ENCODE measurements at places on chromosomes 2 and 18.

DNA sequence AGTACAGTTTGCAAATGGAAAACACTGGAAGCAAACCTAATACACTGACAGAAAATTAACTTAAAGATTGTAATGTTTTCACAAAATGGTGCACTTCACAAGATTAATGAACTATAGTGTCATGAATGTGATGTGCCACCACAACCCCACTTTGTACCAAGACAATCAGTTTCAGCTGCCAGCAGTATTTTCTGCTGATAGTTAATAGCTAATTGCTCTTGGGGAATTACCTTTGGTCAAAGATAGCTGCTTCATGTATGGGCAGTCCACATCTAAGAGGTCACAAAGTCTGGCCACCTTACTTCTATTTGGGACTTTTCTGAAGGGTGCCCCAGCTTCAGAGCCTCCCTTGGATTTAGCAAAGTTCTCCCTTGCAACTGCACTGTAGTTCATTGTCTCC is 254.0 kb downstream of the CALCRL start:
- H3K36me3 ChIP-seq, result no peaks in the 10 kb centered on the region
- DNase-seq, result no peak
- no peak overlapping the region for H3K27ac ChIP-seq
- no peak overlapping the region for H3K4me3 ChIP-seq

- H3K36me3 ChIP-seq, result no peaks in the 10 kb centered on the region
- no peaks in the 10 kb centered on the region for H3K27me3 ChIP-seq
- no peak overlapping the region for H3K4me3 ChIP-seq
- H3K27ac ChIP-seq, result no peak overlapping the region
These were observed 416.6 kb downstream of the PLCL1 start for GRCh38 chr2:198220763-198221610.

DNA sequence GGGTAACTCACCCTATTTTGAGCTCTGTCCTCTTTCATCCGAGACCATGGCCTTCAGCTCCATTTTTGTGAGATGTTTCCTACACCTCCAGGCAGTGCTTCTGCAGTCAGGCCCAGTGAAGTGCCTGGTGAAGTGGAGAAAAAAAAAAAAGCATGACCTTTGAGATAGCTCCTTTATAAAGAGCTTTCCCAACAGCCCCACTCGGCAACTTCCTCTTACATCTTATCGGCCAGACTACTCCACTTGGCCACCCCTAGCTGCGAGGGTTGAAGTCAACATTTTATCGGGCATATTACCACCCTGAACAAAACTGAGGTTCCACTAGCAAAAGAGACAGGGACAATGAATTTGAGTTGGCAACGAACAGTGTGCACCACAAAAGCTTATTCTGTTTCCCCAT is 124.8 kb upstream of the RNF152 start:
- no peaks in the 10 kb centered on the region for H3K36me3 ChIP-seq
- H3K4me3 ChIP-seq, result no peak overlapping the region
- DNase-seq, result no peak
- no peak overlapping the region for H3K27ac ChIP-seq
- no peaks in the 10 kb centered on the region for H3K27me3 ChIP-seq

DNA sequence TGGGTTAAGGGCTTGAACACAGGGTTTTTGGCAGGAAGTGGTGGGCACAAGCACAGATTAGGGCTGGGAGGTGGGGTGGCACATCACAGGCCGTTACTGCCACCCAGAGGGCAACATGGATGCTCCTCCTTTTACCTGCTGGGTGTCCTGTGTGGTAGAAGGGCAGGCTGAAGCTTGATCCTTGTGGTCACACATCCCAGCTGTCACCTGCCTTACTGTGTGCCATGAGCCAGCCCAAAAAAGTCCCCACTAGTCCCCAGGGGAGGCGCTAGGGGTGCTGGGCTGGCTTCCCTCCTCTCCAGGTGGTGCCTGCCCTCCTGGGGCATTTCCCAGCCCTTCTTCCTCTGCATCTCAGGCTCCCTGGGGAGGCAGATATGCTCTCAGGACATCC is 50.5 kb upstream of the ALPP start:
- no peaks in the 10 kb centered on the region for H3K36me3 ChIP-seq
- DNase-seq, result no peak
- peaks cover 4% of the 10 kb centered on the region for H3K4me1 ChIP-seq
- H3K27me3 ChIP-seq, result no peaks in the 10 kb centered on the region
- H3K4me3 ChIP-seq, result no peak overlapping the region

- no peak overlapping the region for H3K27ac ChIP-seq
- no peaks in the 10 kb centered on the region for H3K27me3 ChIP-seq
- no peaks in the 10 kb centered on the region for H3K4me1 ChIP-seq
- no peaks in the 10 kb centered on the region for H3K36me3 ChIP-seq
- H3K4me3 ChIP-seq, result no peak overlapping the region
- DNase-seq, result no peak
These were observed 142.4 kb downstream of the NEDD4L start for GRCh38 chr18:58186258-58186948.

DNA sequence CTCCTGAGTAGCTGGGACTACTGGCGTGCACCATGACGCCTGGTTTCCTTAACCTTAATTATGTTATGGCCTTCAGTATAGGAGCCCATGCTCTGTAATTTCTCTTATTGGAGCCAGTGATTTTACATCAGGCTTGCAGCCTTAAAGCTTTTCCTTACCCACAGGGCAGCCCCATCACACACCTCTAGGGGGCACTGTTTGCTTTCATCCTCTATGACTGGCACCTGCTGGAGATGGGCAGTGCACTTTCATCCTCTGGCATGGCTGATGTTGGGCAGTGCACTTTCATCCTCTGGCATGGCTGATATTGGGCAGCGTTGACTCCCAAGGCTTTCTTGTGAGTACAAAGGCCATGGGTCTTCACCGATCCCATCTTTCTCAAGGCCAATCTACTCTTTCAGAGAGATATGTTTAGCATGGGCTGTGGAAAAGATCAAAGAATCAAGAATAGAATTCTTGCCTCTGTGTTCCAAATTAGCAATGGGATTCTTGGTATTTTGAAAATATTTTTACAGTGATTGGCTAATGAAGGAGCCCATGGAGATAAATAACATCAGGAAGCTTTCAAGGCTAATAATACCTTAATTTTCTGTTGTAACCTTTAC is 80.7 kb upstream of the MEX3C start:
- DNase-seq, result no peak
- H3K4me1 ChIP-seq, result no peaks in the 10 kb centered on the region
- no peaks in the 10 kb centered on the region for H3K27me3 ChIP-seq
- no peak overlapping the region for H3K27ac ChIP-seq

GRCh38 chr2:121254748-121255147 is 30.3 kb downstream of the TFCP2L1 start:
- peaks cover 4% of the 10 kb centered on the region for H3K27me3 ChIP-seq
- no peaks in the 10 kb centered on the region for H3K36me3 ChIP-seq
- no peak overlapping the region for H3K4me3 ChIP-seq
- H3K4me1 ChIP-seq, result no peaks in the 10 kb centered on the region
